ENCODE measurements at places on chromosomes 6 and 20.

GRCh38 chr6:159061805-159062563 lies 17.2 kb upstream of the TAGAP start:
- DNase-seq, result no peak

DNA sequence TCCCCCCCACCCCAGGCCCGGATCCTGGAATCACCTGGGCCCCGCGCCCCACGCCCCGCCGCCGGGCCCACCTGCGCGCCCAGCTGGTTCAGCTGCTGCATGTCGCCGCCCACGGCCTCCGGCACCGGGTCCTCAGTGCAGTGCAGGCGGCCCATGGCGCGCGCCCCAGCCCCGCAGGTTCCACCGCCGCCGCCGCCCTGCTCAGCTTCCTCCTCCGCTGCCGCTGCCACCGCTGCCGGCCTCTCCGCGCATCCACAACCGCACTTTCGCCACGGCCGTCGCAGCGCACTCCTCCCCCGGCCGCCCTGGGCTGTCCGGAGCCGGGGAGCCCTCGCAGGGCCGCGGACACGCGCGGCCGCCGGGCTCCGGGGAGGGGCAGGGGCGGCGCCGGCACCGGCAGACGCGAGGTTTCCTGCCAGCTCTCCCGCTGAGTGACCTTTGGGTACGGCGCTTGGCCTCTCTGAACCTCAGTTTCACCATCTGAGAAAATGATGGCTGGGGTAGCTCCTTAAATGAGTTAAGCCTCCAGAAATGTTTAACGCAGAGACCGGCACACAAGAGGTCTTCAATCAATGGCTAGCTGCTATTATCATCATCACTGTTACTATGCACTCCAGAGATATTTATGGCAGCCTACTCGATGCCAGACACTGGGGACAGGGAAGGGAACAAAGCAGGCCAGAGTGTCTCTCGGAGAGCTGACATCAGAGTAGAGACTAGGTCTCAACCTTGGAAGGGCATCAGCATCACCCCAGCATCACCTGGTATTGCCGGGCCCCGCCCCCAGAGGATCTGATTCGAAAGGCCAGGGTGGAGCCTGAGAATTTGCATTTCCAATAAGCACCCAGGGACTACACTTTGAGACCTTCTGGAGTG lies at the start of gene COMMD7:
TSS of gene COMMD7 (minus strand) at position 231 of the 876 bp plus-strand sequence. CDS start at position 155, 76 bp downstream.
- DNase-seq, result peak; percentile 41

DNA sequence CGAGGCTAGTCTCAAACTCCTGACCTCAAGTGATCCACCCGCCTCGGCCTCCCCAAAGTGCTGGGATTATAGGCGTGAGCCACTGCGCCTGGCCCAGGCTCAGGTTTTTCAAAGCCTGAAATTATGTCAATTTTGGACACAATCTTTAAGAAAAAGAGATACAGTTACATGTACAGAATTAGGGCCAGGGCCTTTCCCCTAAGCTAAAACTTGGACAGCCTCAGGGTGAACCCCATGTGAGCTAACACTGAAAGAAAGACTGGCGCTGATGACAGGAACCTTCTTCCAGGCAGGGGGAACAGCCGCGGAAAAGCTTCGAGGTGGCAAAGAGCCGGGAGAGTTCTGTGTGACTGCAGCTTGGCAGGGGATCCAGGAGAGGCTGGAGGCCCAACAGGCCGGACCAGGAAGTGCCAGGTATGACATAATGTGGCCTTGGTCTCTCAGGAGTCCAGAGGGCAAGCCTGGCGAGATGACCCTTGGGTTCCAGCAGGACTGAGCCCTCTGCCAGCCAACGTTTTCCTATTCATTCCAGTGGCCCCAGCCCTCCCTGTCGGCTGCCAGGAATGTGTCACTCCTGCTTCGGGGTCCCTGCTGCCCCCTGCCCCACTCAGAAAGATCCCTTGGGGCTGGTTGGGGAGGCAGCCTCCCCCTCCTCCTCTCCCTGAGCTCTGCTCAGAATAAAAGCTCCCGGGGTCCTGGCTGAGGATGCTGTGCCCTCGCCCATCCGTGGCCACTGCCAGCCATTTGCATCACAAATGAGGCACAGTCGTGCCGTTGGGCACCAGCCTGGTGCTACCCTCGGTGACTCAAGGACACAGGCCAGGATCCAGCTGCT lies 37.3 kb downstream of the RBM38 start:
- no peak for DNase-seq

DNA sequence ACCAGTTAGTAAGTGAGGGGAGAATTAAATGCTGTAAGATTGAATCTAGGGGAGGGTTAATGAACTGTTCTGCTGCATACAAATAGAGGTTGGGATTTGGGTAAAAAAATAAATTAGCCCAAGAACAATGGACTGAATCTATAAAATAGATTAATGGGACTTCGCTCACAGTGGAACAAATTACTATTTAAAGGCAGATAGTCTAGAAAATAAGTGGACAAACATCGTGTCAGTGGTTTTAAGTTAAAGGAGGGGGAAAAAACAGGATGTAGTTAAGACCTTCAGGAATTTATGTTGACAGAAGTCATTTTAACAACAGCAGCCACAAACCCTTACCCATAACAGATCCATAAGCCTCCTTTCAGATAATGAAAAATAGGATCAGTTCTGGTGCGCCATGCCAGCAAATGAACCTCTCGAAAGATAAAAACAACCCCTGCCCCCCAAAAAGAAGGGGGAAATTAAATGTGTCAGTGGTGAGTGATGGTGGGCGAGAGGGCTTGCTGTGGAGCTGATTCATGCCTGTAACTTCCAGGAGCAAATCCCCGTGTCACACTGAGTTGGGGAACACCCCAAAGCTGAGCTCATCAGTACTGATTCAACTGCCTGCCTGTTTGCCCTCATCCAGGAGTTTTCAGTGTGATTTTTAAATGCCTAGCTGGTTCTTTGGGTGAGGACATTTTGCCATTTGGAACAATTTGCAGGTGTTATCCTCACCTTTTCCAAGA lies 86.8 kb downstream of the PPP1R14C start:
- peak; percentile 45 for DNase-seq

GRCh38 chr20:33815671-33816070 lies 4.5 kb downstream of the CHMP4B start:
- DNase-seq, result no peak

- no peak for DNase-seq
Measured at GRCh38 chr6:146286961-146287360, 256.7 kb upstream of the RAB32 start.

DNA sequence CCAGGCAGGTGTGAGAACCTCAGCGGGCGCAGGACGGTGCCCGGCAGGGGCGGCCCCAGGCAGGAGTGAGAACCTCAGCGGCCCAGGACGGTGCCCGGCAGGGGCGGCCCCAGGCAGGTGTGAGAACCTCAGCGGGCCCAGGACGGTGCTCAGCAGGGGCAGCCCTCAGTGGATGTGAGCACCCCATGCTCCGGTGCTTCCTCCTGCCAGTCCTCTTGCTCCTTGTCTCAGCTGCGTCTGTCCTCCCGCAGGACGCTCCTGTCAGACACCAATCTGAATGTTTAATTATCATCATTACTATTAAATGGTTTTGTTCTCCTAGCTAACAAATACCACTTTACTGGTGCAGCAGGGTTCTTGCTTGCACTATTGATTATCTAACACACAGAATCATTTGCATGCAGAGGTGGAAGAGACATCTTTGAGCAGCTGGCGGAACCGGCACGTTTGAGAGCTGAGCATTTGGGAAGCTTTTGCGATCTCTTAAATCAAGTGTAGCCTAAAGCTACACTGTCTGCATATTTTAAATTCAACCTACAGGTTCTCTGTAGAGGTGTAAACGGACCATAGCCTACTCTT lies 39.4 kb upstream of the DACT2 start:
- DNase-seq, result no peak

- DNase-seq, result no peak
Measured at GRCh38 chr6:77447254-77447653, 16.0 kb downstream of the HTR1B start.

DNA sequence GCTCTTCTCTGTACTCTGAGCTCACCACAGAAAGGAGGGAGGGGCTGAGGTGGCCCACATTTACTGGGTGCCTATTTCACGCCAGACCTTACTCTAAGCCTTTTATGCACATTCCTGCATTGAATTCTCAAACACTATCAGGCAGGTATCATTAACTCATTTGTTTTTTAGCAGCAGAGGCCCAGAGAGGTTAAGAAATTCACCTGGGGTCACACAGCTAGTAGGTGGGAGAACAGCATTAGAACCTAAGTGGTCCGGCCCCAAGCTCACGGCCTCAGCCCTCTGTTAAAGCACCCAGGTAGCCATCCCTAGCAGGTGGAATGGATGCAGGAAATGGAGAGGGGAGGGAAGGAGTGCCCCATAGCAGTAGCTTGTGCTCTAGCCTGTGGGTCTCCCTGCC lies 84.5 kb downstream of the GRM4 start:
- DNase-seq, result no peak

DNA sequence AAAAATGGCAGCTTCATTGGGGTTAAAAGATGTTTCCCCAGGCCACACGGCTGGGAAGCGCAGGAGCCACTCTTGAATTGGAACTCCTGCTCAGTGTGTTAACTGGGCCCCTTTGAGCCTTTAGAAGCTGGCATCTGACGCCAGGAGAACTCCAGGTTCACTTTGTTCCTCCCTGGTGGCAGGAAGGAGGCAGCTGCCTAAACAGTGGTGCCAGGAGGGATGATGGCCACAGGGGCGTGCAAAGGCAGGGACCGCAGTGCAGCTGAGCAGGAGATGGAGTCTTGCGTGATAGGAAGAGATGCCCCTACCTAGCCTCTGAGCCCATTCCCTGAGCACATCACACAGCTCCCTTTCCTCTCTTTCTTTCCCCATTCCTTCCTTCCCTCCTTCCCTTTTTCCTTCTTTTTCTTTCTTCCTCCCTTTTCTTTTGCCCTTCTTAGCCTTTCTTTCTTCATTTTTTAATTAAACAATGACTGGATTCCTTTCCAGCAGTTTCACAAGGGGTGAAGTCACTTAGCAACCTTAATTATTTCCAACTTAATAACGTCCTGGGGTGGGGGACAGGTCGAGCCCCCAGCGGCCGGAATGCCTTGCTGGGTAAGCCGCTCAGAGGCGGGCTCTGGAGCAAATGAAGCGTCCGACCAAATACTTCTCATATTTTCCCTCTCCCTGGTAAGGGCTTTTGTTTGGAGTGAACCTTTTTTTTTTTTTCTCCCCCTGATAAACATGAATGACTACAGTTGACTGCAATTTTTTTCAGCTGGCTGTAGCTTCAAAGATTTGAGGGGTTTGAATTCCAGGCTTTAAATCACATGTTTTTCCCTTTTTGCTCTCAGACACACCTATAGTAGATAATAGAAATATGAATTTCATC lies 20.8 kb upstream of the BMP7 start:
- no peak for DNase-seq

DNA sequence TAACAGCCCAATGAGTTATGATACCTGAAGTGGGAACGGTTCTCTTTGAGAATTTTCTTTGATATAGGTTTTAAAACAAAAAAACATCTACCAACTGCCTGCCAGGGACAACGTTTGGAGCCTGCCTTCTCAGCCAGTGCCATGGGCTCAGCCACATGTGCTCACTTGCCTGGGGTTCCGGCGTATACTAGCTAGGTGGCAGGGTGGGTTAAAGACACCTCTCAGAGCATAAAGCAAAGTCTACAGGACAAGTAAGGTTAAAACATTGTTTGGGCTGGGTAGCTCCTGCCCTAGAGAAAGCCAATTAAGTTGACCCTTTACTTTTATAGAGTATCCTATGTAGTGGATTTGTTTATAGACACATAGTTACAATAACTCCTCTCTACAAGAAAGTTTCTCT lies 38.0 kb upstream of the SCGN start:
- no peak for DNase-seq

DNA sequence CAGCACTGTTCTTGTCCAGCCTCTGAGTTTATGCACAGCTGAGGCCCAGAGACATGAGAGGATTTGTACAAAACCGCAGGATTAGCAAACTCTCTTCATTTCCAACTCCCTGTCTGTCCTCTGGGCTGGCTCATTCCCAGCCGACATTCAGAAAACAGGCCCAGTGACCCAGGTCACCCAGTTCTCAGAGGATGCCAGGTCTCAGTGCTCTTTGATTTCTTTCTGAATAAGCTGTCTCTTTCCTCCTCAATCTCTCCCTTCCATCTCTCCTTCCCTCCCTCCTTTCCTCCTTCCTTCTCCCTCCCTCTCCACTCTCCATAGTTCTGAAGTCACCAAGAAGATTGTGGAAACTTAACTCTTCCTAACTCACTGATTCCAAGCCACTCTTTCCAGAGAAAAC lies 372.7 kb upstream of the SULF2 start:
- DNase-seq, result peak; percentile 62

- no peak for DNase-seq
Measured at GRCh38 chr6:165960695-165961094, 207.0 kb downstream of the TBXT start.

DNA sequence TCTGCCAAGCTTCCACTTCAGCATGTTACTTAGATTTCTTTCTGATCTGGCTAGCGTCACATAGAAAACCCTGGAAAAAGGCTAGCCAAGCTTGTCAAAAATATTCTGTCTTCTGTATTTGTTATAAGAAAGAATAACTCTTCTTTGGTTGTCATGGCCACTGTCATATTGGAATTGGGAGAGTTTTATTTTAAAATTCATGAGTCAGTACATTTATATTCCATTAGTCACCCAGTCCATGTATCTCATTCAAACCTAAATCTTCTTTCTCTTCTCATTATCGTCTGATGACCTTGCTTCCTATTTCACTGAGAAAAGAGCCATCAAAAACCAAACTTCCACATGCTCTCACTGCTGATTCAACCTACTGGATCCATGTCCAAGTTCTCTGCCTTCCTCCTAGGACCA lies 65.7 kb downstream of the EPM2A start:
- DNase-seq, result peak; percentile 84

- no peak for DNase-seq
Measured at GRCh38 chr6:52573295-52573694, 3.6 kb downstream of the TRAM2 start.

DNA sequence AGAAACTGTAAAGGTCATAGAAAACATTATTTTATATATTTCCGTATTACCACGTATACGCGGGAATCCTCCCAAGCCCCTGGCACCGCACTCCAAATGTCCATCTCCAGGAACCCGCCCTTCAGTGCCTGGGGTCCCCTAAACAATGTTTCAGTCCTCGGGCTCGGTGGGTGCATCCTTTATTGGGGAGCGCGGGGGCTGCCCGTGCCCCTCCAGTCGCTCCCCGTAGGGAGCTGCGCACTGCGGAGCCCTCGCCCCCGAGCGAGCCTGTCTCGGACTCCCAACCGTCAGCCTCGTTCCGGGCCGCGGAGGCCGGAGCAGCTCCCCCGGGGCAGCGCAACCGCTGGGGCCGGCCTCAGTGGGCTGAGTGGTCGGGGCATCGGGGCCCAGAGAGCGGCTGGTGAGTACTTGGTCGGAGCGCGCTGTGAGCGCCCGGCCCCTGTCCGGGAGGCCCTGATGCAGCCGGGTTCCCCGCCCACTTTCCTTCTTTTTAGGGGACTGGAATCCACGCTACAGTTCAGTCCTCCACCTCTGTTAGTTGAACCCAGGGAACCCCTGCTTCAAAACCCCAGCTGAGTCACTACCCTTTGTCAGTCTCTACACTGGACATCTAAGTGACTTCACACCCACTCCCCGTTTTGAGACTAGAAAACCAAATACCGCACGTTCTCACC lies at the start of gene DNAH8:
TSS of gene DNAH8 (plus strand) at position 296 of the 674 bp plus-strand sequence. CDS start 7,499 bp downstream, outside the sequence.
- no peak for DNase-seq

All from iris pigment epithelial cell (primary cell).